HCT116 (cell line): ENCODE measurements at places on chromosomes 6 and 20.

GRCh38 chr6:119142637-119143036 is 64.2 kb upstream of the FAM184A start:
- no peak for DNase-seq

DNA sequence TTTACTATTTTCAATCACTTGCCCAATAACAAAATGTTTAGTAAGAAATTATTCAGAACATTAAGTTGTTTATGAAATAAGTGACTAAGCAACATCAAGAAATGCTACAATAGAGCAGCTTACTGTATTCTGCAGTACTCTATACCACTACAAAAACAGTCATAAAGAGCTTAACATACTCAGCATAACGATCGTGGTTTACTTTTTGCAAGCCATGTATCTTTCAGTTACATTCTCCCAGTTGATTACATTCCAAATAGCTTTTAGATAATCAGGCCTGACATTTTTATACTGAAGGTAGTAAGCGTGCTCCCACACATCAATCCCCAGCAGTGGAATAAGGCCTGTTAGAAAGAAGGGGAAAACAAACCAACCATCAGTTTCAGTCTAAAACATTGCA is 10.7 kb downstream of the SOD2 start:
- DNase-seq, result no peak

DNA sequence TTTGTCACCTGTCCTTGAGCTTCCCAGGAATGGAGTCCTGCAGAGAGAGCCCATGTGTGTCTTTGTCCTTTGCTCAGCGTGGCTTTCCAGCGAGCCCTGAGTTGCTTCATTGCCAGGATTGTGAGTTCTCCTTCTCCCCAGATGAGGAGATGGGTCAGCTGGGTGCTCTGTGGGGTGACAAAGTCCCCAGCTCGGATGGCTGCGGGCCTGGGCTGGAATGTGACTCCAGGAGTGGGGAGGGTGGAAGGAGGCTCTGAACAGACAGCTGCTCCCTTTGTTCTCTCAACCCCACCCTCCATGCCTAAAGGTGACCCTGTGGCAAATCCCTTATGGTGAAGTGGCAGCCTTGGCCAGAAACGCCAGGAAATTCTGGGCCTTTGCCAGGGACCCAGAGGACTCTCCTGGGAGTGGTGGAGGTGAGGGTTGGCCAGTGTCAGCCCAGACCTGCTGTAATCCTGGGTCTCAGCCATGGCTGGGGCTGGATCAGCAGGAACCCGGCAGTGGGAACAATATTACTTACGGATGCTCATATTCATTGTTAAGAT is 44.4 kb upstream of the CST5 start:
- no peak for DNase-seq

- DNase-seq, result no peak
Observed at GRCh38 chr6:106870824-106871717, 103.5 kb downstream of the CD24 start.

- DNase-seq, result peak; percentile 13
Observed at GRCh38 chr6:164753517-164753916, 555.9 kb downstream of the C6orf118 start.

DNA sequence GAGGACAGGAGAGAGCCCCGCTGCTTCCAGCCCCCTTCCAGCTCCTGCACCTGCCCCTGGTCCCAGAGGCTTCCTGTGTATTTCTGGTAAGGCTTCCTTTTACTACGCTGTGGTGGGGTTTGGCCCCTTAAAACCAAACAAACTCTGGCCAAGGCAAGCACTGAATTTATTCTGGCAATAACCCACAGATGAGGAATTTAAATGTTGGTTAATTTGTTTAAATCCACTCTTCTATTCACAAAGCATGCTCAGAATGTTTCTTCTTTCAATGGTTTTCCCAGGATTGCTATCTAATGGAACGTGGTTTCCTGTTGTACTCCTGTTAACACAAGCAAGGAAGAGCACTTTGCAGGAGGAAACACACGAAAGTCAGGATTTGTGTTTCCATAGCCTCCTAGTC is 236.5 kb upstream of the FOXQ1 start:
- no peak for DNase-seq

DNA sequence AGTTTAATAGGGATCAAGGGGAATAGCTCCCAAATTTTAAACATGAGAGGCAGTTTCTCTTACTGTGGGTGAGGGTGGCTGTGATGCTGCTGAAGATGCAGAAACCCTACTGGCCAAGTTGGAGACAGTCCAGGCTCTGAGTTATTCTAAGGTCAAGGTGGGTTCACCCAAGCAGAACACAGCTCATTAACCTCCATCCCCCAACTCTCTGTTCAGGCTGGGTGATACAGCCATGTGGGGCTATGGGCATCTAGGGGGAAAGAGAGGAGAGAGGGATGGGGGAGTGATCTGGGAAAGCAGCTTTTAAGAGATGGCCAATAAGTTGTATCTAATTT is 18.9 kb upstream of the TRAM2 start:
- DNase-seq, result no peak

DNA sequence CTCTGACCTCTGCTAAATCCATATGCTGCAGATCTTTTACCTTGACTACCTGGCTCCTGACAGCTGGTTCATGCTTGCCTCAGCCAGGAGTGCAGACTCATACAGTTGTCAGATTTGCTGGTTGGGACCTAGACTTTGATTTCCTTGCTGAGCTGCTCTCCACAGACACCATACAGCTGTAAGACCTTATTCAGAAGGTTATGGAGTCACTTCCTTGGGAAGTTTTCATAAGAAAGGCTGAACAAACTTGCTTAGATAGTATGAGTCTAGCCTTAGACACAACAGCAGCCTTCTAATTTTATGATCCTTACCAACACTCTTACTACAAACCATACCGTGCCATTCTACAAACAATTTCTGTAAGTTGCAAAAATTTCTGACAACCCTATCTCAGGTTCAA is 102.9 kb downstream of the EDN1 start:
- no peak for DNase-seq
